ENCODE measurements at places on chromosomes 3 and 15.
A peak's percentile ranks its signal among the peaks of the same experiment; 100 is the strongest.

GRCh38 chr3:12859840-12860239, 18.5 kb upstream of the RPL32 start:
- DNase-seq: no peak

- peak; percentile 35 for DNase-seq
These were observed 400.8 kb upstream of the PROK2 start for GRCh38 chr3:72185549-72186399.

DNA sequence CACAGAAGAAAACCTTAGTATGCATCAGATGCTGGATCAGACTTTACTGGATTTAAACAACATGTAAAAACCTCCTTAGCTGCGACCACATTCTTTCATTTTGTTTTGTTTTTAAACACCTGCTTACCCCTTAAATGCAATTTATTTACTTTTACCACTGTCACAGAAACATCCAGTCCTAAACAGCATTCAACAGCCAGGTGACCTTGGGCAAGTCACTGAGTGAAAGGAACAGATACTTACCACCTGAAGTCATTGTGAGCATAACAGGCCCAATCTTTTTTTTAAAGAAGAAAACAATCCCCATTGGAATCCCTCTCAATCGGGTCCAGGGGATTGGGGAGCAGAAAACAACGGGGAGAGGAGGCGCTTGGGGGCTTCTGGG, 390 bp downstream of the STARD5 start:
- DNase-seq: no peak

DNA sequence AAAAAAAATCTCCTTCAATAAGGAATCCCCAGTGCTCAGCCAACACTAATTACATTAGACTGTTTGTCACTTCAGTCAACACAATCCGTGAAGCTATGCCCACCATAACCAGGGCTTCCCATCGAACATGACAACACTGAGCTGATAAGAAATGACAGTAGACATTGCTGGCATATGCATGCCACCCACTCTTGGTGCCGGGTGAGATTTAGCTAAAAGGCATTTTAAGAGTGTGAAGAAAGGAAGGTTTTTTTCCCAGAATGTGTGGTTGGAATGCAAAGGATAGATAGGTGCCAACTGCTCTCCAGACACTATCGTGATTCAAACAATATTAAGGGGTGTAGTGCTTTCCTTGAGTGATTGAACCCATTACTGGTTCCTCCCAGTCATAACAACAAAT, 344.0 kb upstream of the LMCD1 start:
- DNase-seq: no peak

DNA sequence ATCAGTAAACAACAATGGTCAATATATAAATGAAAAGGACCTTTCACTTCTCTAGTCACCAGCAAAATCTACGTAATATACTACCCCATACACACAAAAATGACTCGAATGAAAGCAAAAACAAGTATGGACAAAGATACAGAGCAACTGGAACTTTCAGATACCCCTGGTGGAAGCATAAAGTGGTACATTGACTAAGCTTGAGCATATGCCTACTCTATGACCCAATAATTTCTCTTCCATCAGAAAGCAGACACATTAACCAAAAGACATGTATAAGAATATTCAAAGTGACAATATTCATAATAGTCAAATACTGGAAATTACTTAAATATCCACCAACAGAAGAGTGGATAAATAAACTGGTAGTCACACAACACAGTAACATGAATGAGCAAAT, 86.0 kb downstream of the EFL1 start:
- no peak for DNase-seq

GRCh38 chr3:150765949-150766720, 3.2 kb upstream of the SIAH2 start:
- DNase-seq: no peak

- DNase-seq: no peak
These were observed 96.0 kb downstream of the SUCLG2 start for GRCh38 chr3:67558426-67558825.

DNA sequence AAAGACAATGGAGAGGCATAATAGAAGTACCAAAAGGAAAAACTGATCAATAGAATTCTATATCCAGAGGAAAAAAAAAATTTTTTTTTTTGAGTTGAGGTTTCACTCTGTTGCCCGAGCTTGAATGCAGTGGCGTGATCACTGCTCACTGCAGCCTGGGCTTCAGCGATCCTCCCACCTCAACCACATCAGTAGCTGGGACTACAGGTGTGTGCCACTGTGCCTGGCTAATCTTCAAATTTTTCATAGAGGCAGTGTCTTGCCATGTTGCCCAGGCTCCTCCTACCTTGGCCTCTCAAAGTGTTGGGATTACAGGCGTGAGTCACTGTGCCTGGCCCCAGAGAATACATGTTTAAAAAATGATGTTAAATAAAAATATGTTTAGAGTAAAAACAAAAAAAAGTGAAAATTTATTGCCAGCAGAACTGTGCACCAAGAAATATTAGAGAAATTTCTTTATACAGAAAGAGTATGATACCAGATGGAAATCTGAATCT, 154.3 kb upstream of the ZBTB20 start:
- no peak for DNase-seq
